ENCODE measurements at places on chromosomes 5 and 9.

DNA sequence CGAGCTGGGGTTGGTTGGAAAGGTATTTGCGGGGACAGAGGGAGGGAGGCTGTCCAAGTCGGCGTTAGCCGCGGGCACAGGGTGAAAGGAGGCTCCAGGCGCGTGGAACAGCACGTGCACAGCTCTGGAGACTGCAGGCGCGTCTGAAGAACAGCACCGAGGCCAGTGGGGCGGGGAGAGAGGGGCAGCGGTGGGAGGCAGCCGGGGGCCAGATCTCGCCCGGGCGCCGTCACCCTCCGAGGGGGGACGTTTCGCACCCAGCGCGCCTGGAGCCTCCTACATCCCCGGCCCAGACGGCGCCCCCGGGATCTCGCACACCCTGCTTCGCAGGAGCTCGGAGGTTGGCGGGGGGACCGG, 79.6 kb downstream of the NTNG2 start:
- no peak for DNase-seq

DNA sequence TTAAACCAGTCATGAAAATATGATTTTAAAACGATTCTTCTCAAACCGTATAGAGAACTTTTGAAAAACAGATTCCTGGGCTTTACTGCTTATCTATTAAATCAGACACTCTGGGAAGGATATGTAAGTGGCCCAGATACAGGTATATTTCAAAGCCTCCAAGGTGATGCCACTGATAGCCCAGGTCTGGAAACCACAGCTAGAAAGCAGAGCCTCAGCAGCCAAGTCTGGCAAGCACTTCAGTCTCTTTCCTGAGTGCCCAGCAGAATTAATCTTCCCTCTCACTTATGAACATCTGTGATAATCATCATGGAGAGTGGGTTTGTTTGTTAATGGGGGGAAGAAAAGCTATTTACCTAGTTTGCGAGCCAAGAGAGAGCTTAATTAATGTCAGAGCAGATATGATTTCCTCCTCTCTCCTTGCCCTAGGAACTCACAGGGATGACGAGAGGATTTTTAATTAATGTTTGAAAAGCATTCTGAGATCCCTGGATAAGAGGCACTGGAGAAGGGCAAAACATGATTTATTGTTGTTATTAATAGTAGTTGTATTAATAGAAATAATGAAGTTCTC, 368.4 kb downstream of the TLE1 start:
- no peak for DNase-seq

DNA sequence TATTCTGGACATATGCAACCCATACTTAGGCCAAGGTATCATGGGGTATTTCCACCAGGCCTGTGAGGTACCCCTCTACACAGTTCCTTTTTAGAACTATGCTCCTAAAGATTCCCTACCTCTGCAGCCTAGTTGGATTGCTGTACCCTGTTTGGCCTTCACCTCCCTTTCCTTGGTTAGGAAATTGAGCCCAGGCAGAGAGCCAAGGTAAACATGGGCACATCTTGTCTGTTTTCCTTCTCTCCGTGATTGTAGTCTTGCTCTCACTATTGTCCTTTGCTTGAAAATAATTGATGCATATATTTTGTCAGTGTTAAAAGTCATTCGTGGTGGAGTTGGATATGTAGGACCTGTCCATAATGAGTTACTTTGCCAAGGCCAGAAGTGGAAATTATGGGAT, 26.7 kb downstream of the BDP1 start:
- no peak for DNase-seq

- no peak for DNase-seq
These were observed 114.9 kb downstream of the PDZD2 start for GRCh38 chr5:31753700-31754357.

GRCh38 chr5:149677731-149678130, 52.4 kb upstream of the PPARGC1B start:
- no peak for DNase-seq

GRCh38 chr5:108801301-108801700, 53.6 kb downstream of the FER start:
- no peak for DNase-seq
